Occipital lobe (tissue), 3 donors: ENCODE measurements at places on chromosomes 4 and X. TPM values are rescaled to one million over a fixed set of nuclear protein-coding genes. Genes with fewer than 3 reads are reported as not detected.

MAGED4B gene
- total RNA-seq, result 119 TPM

- DNase-seq, result no peak
These were observed 175.7 kb upstream of the SPIN4 start for GRCh38 chrX:63526863-63527262.

- no peak for DNase-seq
These were observed 30.1 kb downstream of the KDM6A start for GRCh38 chrX:44903107-44903506.

DNA sequence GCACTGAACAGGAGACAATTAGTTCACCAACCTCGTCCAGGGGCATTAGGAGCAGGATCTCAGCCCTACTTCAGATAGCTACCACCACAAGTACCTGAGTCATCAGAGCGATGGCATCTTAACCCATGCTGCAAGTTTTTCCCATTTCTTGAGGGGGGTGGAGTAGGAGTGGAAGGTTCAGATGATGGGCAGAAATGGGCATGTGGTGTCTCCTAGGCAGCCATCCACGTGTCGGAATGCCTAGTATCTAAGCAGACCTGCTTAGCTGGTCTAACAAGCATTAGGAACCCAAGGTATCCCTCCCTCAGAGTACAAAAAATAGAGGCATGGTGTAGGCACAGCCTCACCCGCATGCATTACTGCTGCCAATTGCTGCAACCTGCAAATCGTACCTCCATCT, 159.1 kb upstream of the DGKK start:
- DNase-seq, result no peak

PRDM5 gene
- 17.2 TPM for total RNA-seq

GRIA3 gene
- total RNA-seq, result 74.2 TPM
